NCI-H2081 (cell line): ENCODE measurements at places on chromosomes 1 and 21.

DNA sequence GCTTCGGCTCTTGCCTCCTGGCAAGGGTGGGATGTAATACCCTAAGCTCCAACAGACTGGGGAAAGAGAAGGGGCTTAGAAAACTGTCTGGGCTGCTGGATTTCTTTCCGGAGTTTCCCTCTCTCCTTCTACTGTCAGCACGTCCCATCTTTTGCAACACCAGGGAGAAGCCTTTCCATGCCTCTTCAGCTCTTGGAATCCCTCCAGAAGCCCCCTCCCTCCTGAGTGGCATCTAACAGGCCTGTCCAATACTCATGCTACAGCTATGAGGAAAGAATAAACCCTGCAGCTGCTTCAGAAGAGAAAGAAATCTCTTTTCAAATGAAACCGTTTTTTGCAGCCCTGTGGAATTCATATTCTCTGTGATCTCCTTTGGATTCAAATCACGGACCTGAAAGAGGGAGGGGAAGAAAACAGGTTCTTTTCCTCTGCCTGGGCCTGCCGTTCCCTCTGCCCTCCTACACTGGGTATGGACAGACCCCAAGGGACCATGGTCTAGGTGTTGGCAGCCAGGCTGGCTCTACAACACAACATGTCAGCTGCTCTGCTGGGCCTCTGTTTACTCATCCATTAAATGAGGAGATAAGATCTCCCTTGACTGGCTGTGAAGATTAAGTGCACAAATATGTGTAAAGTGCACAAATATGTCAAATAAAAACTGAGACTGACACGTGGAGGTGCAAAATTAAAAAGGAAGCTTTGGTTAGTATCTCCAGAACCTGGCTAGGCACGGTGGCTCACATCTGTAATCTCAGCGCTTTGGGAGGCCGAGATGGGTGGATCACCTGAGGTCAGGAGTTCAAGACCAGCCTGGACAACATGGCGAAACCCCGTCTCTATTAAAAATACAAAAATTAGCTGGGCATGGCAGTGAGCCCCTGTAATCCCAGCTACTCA is 6.0 kb upstream of the CAPN2 start:
- no peak for DNase-seq

- no peak for DNase-seq
Observed at GRCh38 chr1:14945132-14946010, 208.2 kb upstream of the TMEM51 start.

- DNase-seq: no peak
Observed at GRCh38 chr1:209838537-209838936, 10.8 kb downstream of the UTP25 start.

GRCh38 chr1:233777566-233777965 is 126.9 kb upstream of the SLC35F3 start:
- DNase-seq: no peak
